Activated gamma-delta T cell treated with anti-CD3 and anti-CD28 coated beads, Interleukin-2, amount 50 U/mL, for 16 hours (primary cell): ENCODE measurements at places on chromosomes 3 and 15.

DNA sequence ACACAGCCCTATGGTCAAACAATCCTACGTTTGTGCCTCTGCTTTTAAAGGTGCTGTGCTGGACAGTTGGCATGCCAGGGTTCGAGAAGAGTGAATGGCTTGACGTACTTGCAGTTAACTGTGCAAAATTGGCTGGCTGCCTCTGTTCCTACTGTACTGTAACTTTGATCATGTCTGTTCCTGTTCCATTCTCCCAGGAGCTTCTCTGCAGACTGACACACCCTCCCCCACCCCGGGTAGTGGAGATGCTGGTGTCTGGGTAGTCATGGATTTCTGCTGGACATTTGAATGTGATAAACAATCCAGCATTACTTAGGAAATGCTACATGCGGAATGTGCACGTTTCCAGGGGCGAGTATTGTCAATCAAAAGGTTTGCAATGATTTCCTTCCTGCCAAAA is 6.5 kb upstream of the VILL start:
- no peak for DNase-seq

DNA sequence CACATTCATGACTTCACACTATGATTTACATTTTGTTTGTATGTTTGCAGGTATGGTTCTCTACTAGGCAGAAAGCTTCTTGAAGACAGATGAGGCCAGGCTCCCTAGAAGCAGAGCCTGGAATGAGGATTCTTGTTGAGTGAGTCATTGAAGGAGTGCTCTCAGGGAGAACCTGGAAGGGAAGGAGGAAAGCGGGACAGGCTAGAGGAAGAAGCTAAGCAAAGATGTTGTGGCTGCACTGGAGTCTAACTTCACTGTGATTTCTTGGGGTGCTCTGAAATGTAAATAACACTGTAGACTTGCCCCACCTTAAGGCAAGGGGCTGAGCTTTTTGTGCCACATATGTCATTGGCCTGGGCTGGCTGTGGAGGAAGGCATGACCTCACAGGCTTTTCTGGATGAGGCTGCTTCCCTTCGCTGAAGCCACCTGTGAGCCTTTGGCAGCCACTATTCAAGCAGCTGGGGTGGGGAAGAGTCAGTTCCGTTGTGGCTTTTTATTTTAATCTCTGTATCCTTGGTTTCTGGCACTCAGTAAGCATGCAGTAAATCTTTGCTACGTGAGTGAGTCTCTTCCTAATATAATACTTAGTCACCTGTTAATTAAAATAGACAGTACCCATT is 307.3 kb downstream of the SV2B start:
- no peak for DNase-seq

DNA sequence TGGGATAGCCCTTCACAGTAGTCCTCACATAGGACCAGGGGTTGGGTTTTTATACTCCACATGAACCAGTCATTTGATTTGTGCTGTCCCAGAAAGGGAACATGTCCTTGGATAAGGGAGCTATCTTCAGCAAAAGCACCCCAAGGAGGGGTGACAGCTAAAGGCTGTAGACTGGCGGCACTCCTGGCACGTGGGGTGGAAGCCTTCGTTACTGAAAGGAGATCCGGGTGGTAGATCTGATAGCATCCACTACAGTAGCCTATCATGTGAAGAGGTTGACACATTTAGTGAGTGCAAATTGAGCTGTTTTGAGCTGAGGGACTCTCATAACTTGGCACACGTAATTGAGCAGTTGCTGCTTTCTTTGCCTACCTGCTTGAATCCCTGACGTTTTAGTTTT is 588.8 kb upstream of the GOLIM4 start:
- DNase-seq: no peak

DNA sequence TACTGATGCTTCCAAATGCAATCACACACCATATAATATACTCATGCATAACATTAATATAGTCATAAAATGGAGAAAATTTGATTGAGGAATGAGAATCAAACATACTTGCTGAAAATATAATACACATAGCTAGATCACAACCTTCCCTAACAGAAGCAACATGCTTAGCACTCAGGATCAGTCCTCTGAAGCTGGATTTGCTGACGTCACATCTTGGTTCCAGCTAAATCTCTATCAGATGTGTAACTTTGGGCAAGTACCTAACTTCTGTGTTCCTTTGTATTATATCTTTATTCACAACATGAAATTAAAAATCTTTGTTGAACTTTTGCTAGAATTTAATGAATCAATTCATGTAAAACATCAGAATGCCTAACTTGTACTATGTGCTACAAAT is 263.5 kb downstream of the ZNF385D start:
- no peak for DNase-seq

DNA sequence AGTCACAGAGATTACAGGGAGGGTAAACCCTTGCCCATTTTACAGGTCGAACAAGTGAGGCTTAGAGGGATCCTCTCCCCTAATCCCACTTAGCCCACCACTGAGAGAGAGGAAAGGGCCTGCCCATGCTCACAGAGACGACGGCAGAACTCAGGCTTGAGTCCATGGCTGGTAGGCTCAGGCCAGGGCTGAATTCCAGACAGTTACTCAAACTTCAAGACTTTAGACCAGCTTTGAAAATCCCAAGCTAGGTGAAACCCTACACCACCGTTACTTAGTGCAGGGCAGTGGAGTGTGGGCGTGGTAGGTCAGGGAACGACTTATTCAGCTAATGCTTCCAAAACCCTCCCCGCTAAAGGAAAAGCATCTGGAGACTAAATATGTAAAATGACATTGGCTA is 16.4 kb downstream of the GRIP2 start:
- no peak for DNase-seq

- no peak for DNase-seq
Measured at GRCh38 chr3:127964053-127964452, 49.0 kb downstream of the KBTBD12 start.

GRCh38 chr3:151307583-151308488 is 8.8 kb downstream of the GPR87 start:
- DNase-seq: no peak

DNA sequence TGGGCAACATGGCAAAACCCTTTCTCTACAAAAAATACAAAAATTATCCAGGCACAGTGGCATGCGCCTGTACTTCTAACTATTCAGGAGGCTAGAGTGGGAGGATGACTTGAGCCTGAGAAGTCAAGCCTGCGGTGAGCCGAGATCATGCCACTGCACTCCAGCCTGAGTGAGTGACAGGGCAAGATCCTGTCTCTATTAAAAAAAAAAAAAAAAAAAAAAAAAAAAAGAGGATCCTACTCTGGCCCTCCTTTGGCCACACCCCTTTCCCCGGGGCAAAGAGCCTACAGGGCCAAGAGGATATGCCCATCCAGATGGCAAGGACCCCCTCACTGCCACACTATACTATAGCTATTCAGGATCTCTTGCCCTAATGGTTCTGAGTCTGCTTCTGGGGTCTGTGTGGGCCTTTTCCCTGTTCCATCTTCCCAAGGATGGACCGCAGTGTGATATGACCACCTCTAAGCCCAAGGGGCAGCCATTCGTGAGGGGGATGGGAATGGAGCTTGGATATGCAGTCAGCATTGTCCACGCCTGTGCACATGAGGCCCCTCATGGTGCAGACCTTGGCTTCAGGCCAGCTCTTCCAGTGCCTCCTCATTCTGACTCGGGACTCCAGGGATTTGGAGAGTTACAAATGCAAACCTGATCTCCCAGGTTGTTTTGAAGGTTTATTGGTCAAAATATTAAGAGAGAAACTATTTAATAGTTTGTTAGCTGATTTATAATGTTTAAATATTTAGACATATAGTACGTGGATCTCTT is 7.3 kb downstream of the TYRO3 start:
- no peak for DNase-seq

DNA sequence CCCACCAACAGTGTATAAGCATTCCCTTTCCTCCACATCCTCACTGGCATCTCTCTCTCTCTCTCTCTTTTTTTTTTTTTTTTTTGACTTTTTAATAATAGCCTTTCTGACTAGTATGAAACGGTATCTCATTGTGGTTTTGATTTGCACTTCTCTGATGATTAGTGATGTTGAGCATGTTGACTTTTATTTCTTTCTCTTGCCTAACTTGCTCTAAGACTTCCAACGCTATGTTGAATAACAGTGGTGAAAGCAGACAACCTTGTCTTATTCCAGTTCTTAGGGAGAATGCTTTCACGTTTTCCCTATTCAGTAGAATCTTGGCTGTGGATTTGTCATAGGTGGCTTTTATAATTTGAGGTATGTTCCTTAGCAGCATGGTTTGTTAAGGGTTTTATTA is 249.4 kb upstream of the MDFIC2 start:
- DNase-seq: no peak

GRCh38 chr3:174436367-174436766 is 422.8 kb upstream of the NAALADL2 start:
- no peak for DNase-seq

GRCh38 chr3:156373654-156374053 is 181.3 kb downstream of the SSR3 start:
- no peak for DNase-seq

DNA sequence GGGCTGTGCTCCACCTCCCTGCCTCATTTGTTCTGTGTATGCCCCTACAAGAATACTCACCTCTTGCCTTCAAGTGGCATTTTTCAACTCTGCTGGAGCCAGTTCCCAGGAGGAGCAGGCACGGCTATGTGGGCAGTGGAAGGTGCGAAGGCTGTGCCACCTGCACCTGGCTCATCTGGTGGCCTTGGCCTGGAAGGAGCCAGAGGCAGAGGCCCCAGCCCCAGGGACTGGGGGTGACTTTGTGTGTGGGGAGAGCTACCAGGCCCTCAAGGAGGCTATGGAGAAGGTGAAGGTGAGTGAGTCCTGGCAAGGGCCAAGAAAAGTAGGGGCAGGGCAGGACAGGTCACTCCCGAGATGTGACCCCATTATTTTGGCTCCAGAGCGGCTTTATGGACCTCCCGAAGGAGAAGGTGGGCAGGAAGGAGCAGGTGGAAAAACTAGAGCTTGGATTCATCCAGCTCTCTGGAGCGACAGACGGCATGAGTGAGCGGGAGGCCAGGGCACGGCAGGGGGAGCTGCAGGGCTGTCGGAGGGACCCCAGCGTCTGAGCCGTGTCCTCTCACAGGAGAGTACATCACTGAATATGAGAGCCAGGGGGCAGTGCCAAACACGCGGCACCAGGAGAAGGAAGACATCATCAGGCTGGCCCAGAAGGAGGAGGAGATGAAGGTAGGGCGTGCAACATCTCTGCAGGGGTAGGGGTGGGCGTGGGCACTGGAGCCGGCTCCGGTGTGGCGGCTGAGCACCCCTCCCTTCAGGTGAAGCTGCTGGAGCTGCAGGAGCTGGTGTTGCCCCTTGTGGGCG is 57.3 kb upstream of the UBE2Q2 start:
- no peak for DNase-seq

- no peak for DNase-seq
Measured at GRCh38 chr3:53776494-53777101, 69.6 kb downstream of the CHDH start.

GRCh38 chr15:63899193-63899592 is 65.4 kb upstream of the HERC1 start:
- no peak for DNase-seq

GRCh38 chr3:155241579-155241978 is 51.9 kb downstream of the STRIT1 start:
- DNase-seq: no peak

DNA sequence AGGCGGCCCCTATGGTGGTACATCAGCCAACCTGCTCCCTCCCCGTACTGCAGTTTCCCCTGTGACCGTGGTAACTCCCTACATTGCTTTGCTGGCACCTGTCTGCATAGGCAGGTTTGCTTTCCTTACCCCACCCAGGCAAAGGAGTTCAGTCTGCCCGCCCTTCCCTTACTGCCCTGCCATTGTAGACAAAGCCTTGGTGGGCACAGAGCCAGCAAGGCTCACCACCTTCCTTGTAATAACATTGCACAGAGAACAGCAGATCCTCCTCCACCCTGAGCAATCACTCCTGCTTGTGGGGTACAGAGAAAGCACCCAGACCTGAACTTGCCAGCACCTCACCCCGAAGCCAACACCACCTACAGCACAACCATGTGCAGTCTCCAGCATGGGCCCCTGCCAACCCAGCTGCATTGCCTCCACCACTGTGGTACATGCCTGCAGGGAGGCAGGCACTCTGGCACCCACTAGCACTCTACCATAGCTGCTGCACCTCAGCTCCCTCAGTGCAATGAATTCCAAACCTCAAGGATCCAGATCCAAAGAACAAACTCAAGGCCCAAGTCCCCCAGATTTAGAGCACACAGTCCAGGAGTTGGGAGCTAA is 192.7 kb upstream of the KCNMB2 start:
- no peak for DNase-seq

- DNase-seq: no peak
Measured at GRCh38 chr3:105904251-105904650, 35.4 kb upstream of the CBLB start.

- DNase-seq: no peak
Measured at GRCh38 chr3:115673881-115674280, 50.6 kb downstream of the GAP43 start.
